NCI-H1417 treated with DMSO at 0.1 percent for 48 hours (cell line): ENCODE measurements at places on chromosomes 12 and 14.
A peak's percentile ranks its signal among the peaks of the same experiment; 100 is the strongest.

- DNase-seq: no peak
These were observed 515.7 kb upstream of the ATXN7L3B start for GRCh38 chr12:74021937-74022336.

- DNase-seq: no peak
These were observed 5.9 kb downstream of the RESF1 start for GRCh38 chr12:31965090-31965489.

GRCh38 chr14:25150934-25151790 is 101.2 kb upstream of the STXBP6 start:
- DNase-seq: peak; percentile 42

DNA sequence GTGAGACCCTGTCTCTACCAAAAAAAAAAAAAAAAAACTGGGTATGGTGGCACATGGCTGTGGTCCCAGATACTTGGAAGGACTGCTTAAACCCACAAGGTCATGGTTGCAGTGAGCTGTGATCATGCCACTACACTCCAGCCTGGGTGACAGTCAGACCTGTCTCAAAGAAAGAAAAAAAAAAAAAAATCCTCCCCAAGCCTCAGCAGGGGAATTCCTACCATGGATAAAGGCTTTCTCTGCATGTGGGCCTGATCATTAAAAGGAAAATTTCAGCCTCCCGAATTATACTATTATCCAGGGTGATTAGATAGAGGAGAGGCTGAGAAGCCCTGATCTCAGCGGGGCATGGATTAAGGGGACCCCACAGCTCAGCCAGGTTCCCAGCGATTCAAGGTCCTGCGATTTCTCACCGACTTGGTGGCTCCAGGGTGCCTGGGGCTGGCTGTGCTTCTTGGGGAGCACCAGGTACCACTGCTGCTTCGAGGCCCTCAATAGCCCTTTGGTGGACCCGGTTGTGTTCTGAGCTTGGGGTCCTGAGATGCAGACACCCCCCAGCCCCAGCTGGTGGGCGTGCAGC is 5.6 kb downstream of the SH2B3 start:
- no peak for DNase-seq

DNA sequence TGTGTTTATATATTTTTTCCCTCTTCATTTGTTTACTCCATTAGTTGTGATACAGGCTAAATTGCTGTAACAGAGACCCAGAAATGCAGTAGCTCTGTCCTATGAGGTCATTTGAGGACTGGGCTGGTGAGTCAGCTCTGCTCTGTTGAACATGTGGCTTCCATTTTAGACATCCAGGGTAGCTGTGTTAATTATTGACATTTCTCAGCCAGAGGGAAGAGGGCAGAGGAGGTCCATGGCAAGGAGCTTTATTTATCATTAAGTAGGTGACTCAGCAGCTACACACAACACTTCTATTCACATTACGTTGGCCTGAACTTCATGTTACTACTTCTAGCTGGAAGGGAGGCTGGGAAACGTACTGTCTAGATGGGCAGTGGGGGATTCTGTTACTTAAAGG is 85.4 kb downstream of the PTCSC3 start:
- DNase-seq: no peak

GRCh38 chr14:56122301-56122700 is 4.1 kb downstream of the PELI2 start:
- no peak for DNase-seq

DNA sequence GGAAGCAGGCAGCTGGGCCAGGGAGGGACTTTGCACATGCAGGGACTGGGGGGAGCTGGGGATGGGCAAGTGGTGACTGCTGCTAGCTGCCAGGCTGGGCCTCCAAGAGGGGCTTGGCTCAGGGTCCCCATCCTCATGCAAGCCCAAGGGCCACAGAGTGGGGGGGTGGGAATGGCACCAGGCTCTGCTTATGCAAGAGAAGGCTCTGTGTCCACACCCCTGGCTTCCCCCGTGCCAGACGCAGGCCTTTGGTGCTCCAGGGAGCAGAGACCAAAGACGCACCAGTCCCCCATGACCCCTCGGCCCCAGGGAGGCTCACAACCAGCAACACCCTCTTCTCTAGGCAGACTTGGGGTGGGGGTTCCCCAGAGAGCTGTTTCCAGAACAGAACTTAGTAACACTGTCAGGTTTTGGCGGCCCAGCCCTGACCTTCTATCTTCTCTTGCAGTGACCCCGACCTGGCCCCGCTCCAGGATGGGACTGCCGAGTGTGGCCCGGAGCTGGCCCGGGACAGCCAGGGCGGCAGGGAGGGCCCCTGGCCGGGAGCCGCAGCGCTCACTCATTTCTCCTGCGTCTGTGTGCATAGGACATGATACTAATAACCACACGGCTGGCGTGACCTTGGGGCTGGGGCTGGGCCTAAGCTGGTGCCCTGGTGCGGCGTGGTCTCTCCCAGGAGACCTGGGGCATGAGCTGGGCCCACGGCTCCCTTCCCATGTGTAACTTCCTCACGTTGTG is 14.3 kb downstream of the XRCC3 start:
- DNase-seq: no peak

DNA sequence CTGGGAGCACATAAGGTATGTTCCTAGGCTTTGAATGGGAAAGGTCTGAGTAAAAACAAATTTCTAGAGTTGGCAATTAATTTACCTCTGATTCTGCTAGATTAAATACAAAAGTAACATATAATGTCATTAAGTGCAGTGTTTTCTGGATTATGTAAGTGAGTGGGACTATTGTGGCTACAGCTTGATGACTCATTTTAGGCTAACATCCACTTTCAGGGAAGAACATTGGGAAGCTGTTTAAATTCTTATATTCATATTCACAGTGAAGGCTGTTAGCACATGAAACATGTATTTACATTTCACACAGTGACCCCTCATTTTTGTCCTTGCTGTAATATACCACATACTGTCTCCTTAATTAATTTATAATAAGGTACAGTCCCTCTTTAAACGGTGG is 13.2 kb upstream of the BMAL2 start:
- DNase-seq: no peak

DNA sequence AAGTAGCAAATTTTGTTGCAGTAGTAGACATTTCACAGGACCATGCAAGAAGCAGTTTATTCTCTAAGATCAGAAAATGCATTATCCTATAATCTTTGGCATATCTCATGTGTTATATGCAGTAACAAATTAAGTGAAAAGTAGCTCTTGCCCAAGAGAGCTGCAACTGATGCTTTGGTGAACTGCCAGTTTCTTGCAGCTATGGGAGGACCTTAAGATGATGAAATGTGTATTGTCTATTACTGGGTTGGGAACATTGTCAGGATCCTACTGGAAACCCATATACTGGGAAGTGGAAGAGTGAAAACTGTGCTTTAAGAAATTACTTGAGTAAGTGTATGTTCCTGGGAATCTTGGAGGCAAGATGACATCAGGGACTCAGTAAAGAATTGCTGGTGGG is 238.8 kb downstream of the DACT1 start:
- DNase-seq: no peak
